ENCODE measurements at places on chromosomes 2 and 18.

- DNase-seq: no peak
These were observed 439.6 kb upstream of the MMADHC start for GRCh38 chr2:150027164-150027563.

GRCh38 chr2:19600982-19601381, 242.6 kb upstream of the OSR1 start:
- no peak for DNase-seq

- no peak for DNase-seq
These were observed 2.1 kb downstream of the RNF149 start for GRCh38 chr2:101306410-101306809.

DNA sequence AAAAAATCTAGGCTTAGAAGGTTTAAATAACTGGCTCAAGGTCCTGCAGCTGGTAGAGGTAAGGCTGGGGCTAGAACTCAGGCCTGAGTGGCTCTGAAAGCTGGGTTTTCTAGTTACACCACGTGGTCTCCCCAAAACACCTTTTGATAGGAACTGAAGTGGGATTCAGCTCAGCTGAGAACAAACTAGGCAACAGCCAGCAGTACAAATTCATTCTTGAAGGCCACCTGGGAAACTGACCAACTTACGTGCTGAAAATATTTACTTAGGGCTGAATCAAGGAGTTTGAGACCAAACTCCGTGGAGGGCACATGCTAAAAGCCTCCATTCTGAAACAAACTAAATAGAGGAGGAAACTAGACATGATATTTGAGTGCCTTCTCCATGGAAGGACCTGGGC, 67.2 kb downstream of the AOX1 start:
- DNase-seq: no peak

DNA sequence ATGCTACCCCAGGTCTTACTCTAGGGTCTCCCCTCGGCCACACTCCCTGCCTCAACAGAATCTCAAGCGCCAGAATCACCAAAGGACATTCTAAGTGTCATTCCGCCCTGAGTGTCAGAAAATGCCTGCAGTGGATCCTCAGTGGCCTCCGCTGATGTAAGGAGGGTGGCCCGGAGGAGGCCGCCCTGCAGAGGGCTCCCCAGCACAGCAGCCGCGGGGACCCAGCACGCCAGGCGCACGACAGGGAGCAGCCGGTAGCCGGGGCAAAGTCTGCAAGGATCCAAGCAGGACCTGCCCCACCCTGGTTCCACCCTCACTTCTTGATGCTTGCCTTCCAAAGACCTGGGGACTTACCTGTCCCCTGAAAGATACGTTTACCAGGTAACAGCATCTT, 54.2 kb upstream of the ID2 start:
- DNase-seq: no peak

DNA sequence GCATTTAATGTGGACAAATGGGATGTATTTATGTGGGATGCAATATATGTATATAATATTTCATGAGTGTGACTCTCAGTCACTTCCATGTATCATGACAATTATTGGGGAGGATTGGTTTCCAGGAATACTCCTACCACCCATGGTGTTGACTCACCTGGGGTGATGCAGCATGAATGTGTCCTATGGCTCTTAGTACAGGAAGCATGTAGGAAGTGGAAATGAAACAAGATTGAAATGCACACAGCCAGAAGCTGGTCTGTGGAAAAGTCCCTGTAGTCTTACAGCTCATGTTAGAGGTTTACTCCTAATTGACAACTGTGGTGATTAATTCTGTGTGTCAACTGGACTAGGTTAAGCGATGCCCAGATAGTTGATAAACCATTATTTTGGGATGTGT, 89.3 kb upstream of the HAAO start:
- no peak for DNase-seq

- DNase-seq: no peak
These were observed 408.7 kb downstream of the PIK3C3 start for GRCh38 chr18:42363446-42364441.

DNA sequence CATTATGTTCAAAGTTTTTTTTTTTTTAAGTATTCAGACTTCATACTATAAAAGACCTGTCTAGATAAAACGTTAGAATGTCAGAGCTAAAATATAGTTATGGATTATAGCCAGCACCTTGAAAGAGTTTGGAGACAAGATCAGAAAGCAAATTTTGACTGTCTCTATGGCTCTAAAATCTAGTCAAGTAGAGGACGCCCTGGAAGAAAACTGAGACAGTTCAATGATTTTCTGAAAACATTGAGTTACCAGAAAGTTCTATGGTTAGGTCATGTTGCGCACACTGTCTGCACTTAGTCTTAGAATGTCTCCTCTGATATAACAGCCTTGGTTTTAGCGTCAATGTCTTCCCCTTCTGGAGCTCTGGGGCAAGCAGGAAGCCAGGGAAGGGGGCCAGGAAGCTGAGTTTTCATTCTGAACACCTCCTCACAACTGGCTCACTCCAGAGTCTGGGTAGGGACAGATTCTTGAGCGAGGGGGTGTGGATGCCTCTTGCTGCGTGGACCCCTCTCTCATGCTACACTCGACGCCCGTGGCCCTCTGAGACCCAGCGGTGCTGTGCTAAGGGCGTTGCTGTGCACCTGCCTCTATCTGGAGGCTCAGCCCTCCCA, 99.5 kb downstream of the RNF144A start:
- no peak for DNase-seq

DNA sequence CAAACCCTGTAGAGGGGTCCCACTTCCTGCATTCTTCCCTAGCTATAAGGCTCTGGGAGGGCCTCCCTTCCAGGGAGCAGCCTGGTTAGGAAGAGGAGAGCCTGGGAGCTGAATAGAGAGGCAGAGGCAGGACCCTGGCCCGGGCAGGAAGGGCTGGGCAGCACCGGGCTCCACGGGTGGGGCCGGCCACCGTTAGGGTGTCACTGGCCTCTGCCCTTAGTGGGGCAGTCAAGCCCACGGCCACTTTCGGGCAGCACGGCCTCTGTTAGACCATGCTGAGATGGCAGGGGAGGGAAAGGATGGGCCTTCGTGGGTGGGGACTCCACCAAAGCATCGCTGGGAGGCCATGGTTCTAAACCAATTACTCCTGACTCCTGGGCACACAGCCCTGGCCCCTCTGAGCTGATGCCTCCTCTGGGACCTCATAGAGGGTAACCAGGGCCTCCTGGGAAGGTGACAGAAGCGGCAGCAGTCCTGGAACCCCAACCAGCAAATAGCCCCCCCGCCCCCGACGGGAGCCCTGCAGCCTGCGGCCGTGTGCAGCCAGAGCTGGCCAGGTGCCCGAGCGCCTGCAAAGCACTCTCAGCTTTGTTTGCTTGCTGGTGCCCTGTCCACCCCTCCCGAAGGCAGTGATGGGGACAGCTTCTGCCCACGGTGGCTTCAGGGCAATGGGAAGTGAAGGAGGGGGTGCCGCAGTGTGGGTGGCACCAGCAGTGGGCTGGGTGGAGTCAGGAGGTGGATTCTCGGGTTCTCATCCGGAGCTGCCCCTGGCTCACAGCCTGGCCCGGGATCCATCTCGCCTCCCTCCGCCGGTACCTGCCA, 16.3 kb upstream of the HPCAL1 start:
- no peak for DNase-seq

DNA sequence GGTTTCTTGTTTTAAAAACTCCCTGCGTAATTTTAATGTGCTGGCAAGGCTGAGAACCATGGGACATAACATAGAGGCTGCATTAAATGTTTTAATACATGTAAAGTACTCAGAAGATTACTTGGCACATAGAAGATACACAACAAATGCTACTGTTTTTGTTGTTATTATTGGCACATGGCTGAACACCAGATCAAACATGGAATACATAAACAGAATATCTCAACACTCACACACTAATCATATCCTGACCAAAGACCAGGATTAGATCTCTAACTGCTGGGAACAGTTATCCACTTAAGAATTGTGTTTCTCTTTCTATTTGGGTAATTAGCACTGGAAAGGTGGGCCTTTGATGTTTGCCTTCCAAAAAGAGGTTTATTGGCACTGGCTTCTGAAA, 69.3 kb downstream of the KCNE4 start:
- DNase-seq: no peak

DNA sequence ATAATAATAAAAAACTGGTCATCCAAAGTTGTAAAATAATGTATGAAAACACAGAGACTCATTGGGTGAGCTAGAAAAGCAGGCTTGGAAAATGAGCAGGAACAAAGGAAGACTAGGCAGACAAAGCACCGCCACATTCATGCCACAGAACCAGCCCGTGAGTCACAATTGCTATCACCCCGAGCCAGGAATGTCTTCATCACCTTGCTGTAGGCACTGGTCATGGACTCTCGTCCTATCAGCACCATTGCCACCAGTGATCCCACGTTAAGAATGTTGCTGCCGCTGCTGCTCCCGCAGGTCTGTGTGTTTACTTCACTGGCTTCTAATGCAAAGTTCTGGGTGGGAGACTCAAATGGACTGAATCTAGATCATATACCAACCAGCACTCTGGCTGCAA, 417.9 kb downstream of the PID1 start:
- no peak for DNase-seq

DNA sequence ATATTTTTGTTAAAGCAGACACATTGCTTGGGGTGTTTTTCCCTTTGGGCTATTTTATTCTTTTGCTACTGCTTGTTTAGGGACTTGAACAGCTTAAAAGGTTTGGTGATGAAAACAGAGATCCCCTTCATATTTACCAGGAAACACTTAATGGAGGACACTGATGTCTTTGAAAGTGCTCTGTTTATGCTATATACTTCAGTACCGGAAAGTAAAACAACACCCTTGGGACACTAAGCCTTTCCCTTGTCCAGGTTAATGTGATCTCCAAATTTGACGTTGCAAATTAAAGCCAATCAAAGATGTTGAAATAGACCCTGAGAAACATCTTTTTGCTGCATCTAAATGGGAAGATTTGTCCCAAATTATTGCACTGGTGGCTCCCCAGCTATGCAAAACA, 564.6 kb upstream of the PKDCC start:
- no peak for DNase-seq

- DNase-seq: no peak
These were observed 39.4 kb downstream of the DDX18 start for GRCh38 chr2:117853873-117854272.

GRCh38 chr2:183610724-183611123, 486.5 kb downstream of the NUP35 start:
- DNase-seq: no peak

GRCh38 chr2:64606479-64607363, 47.0 kb downstream of the SERTAD2 start:
- no peak for DNase-seq

- no peak for DNase-seq
These were observed 34.9 kb upstream of the DYNC1I2 start for GRCh38 chr2:171652416-171652785.

- DNase-seq: no peak
These were observed 61.0 kb downstream of the MAP3K20 start for GRCh38 chr2:173136599-173136998.

DNA sequence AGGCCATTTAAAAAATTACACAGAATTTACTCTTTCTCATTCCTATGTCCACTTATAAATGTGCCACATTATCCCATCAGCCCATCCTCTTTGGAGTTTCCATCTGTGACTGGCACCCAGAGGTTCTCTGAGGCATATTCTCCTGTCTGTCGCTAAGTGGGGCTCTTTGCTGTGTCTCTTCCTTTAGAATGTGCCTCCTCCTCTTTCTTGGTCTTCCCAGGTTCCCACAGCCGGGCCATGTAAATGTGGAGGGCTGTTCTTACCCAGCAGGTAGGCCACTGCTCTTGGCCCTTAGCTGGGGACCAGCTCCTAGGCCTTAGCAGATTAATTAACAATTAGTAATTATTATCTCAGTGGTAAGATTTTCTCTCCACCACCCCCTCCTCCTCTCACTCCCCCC, 167.0 kb downstream of the INSIG2 start:
- DNase-seq: no peak

- no peak for DNase-seq
These were observed 418.0 kb downstream of the MEIS1 start for GRCh38 chr2:66852953-66853352.

- no peak for DNase-seq
These were observed 18.7 kb downstream of the RBBP8 start for GRCh38 chr18:22951823-22952222.

DNA sequence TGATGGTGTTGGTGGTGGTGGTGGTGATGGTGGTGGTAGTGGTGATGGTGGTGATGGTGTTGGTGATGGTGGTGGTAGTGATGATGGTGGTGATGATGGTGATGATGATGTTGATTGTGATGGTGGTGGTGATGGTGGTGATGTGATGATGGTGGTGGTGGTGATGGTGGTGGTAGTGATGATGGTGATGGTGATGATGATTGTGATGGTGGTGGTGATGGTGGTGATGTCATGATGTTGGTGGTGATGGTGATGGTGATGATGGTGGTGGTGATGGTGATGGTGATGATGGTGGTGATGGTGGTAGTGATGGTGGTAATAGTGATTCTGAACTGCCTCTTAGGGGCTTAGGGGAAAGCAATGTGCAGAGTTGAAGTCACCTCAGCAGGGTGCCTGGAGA, 760.7 kb downstream of the GALR1 start:
- no peak for DNase-seq

- DNase-seq: no peak
These were observed 308.6 kb upstream of the TNP1 start for GRCh38 chr2:217168496-217168895.

DNA sequence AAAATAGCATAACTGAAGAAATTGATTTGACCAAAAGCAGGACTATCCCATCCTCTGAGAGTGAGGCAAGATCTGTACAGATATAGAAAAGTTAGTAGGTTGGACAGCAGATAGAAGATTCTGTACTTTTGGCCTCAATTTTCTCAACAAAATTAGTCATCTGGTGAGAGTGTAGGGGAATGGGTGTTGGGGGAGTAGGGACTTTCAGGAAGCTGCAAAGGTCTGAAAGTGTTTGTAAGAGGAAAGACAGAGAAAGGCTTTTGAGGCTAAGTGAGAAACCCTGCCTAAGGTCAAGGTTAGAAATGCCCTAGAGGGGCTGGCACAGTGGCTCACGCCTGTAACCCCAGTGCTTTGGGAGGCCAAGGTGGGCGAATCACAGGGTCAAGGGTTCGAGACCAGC, 40.3 kb downstream of the DAPL1 start:
- no peak for DNase-seq

- DNase-seq: no peak
These were observed 8.6 kb upstream of the IL36A start for GRCh38 chr2:112996635-112997034.

GRCh38 chr2:117674172-117674571, 140.3 kb upstream of the DDX18 start:
- DNase-seq: no peak
